ENCODE measurements at places on chromosomes 7 and 10. TPM values are rescaled to one million over a fixed set of nuclear protein-coding genes. Genes with fewer than 3 reads are reported as not detected.
A peak's percentile ranks its signal among the peaks of the same experiment; 100 is the strongest.

- peak; percentile 43 for DNase-seq
These were observed 166.8 kb downstream of the SUGCT start for GRCh38 chr7:40301486-40302068.

Gene KLF14
- not detected for total RNA-seq

Gene CREB5
- 0.25 TPM for total RNA-seq

GRCh38 chr10:130606001-130606405 is 469.8 kb downstream of the GLRX3 start:
- DNase-seq = no peak

DNA sequence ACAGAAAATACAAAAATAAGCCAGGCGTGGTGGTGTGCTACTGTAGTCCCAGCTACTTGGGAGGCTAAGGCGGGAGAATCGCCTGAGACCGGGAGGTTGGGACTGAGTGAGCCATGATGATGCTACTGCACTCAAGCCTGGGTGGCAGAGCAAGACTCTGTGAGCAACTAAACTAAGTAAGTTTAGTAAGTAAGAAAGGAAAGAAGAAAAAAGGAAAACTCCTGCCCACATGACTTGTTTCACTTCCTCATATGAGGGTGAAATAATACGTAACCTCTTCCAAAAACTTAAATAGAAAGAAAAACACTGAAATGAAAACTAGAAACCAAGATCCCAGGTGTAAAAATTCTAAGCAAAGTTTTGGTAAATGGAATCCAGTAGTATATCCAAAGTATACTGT is 79.6 kb downstream of the LARP4B start:
- DNase-seq = no peak

DNA sequence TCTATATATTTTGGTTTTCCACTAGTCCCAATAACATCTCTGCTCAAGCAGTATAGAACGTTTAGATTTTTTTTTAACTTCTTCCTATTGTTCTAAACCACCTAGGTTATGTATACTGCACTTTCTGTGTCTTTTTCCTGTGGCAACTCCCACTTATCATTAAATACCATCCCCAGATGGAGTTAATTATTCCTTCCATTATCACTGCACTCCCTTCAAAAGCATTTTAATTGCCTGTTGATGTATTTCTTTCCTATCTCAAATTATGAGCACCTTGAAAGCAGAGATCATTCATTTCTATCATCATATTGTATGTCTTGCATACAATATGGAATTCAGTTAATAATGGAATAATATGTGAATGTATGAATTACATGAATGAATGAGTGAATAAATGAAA is 148.0 kb downstream of the HGF start:
- no peak for DNase-seq

Gene ADRA2A
- total RNA-seq = 0.82 TPM

GRCh38 chr7:135270577-135271254 is 37.1 kb downstream of the STRA8 start:
- no peak for DNase-seq

DNA sequence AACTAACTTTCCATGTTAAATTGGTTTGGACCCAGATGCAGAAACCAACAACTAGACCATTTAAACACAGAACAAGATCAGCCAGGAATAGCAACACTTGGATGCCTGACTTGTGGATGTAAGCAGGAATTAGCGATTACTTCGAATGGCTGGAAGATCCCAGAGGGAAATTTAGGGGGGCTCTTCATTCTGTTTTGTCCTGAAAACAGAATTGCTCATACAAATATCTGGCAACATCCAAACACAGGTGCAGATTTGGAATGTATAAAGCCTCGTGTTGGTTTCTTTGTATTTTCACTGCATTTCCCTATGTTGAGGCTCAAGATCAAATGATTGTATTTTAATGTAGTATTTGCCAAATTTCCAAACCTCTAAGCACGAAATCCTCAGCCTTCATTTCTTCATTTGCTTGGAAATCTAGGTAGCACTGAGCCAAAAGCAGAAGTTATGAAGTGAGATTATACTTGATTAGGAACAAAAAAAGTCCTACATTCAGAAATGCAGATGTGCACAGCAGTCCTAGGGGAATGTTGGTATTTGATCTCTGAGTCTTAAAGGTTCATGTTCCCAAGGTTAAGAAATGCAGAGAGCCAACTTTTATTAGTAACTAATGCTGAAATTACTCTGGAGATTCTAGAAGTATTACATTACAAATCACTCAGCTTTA is 248.7 kb upstream of the TCF7L2 start:
- peak; percentile 71 for DNase-seq

All from fibroblast of the aortic adventitia (primary cell).